ENCODE measurements at places on chromosomes 3 and 15. TPM values are rescaled to one million over a fixed set of nuclear protein-coding genes. Genes with fewer than 3 reads are reported as not detected.

DNA sequence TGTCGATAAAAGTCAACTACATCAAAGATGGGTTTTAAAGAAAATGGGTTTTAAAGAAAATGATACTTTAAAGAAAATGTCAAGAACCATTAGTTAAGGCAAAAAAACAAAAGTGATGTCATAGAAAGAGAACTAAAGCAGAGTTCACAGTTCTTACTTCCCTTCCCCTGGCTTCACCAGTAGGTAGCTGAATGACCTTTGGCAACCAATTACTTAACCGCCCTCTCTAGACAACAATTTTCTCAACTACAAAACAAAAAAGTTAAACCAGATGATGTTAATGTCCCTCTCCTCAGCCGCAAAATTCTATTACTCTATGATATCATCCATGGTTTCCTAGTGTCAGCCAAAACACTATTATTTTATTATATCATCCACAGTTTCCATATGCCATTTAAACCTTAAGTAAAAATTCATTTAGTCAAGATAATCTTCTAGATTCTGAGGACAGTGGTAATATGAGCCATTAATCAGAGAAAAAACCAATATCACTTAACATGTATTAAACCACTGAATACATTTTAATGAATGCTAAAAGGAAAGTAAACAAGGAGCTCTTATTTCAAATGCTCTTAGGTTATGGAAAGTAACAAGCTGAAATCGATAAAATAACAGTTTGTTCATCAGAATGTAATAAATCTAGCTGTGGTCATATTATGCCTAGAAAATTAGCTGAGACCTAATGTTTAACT lies 13.1 kb downstream of the RYK start:
- DNase-seq: no peak
- H3K27me3 ChIP-seq: no peaks in the 10 kb centered on the region
- H3K36me3 ChIP-seq: no peaks in the 10 kb centered on the region
- no peak overlapping the region for H3K4me3 ChIP-seq
- no peak overlapping the region for H3K27ac ChIP-seq
- peaks cover 67% of the 10 kb centered on the region for H3K4me1 ChIP-seq

GRCh38 chr3:186680869-186681268 lies 15.1 kb downstream of the HRG start:
- DNase-seq: no peak
- peaks cover 7% of the 10 kb centered on the region for H3K27me3 ChIP-seq
- H3K27ac ChIP-seq: no peak overlapping the region
- no peak overlapping the region for H3K4me3 ChIP-seq

DNA sequence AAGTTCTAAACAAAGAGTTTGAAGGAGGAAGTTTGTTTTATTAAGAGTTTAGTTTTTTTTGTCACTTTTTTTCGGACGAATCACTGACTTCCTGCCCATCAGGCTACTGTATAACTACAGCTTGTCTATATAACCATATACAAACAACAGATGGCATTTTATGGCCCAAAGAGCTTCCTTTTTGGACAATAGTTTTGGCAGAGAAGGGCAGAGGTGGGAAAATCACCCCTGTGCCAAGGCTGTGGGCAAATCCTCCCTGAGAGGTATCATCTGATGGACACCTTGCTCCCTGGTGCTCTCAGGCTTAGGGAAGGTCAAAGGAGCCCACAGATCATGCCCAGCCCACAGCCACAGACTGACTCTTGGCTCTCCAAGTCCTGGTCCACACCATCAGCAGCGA lies 113.4 kb downstream of the OXNAD1 start:
- H3K4me1 ChIP-seq: peaks cover 12% of the 10 kb centered on the region
- no peaks in the 10 kb centered on the region for H3K27me3 ChIP-seq
- peaks cover 22% of the 10 kb centered on the region for H3K36me3 ChIP-seq
- no peak overlapping the region for H3K4me3 ChIP-seq
- no peak overlapping the region for H3K27ac ChIP-seq

DNA sequence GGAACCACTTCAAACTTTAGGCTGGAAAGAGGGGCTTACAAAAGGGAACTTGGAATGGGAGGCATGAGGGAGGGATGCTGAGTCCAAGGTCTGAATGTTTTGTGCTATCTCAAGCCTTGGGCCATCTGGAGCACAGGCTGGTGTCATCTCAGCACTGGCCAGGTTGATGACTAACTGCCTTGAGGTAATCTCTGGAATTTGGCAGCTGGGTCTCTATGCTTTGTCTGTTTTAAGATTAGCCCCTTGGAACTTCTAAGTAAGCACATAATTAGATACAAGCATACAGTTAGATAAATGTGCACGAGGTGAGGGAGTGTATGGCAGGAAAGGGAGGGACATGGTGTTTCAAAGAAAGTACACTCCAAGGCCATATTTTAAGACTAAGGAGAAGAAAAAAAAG lies 252.4 kb upstream of the CCDC54 start:
- no peaks in the 10 kb centered on the region for H3K4me1 ChIP-seq
- H3K27me3 ChIP-seq: no peaks in the 10 kb centered on the region
- no peak overlapping the region for H3K4me3 ChIP-seq
- H3K27ac ChIP-seq: no peak overlapping the region
- no peak for DNase-seq
- no peaks in the 10 kb centered on the region for H3K36me3 ChIP-seq

GRCh38 chr3:127606086-127606805 lies 8.0 kb downstream of the MCM2 start:
- no peak for DNase-seq
- no peaks in the 10 kb centered on the region for H3K27me3 ChIP-seq
- H3K4me3 ChIP-seq: no peak overlapping the region
- peaks cover 31% of the 10 kb centered on the region for H3K36me3 ChIP-seq
- H3K27ac ChIP-seq: no peak overlapping the region

DNA sequence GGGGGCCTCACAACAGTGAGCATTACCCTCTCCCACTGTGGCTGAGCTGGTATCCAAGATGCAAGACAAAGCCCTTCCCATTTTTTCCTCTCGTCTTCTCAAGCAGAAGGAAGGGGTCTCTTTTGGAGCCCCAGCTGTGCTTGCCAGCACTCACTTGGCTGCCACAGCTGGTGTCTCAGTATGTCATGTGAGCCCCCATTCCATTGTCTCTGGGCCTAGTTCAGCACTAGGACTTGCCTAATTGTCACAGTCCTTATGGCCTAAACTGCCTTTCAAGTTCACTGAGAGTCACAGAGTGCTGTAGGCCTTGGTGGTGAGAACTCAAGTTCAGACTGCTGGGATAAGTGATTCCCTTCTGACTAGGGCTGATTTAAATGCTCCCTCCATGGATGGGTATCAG lies 89.8 kb downstream of the ARHGEF26 start:
- H3K36me3 ChIP-seq: peaks cover 7% of the 10 kb centered on the region
- no peak for DNase-seq
- H3K4me1 ChIP-seq: no peaks in the 10 kb centered on the region
- no peak overlapping the region for H3K27ac ChIP-seq
- H3K27me3 ChIP-seq: no peaks in the 10 kb centered on the region

The LRRC31 gene
- total RNA-seq: 1.1 TPM

The MFAP1 gene
- total RNA-seq: 21.0 TPM

The EMC7 gene
- total RNA-seq: 63.1 TPM

The STRIT1 gene
- not detected for total RNA-seq
